Activated T-cell treated with anti-CD3 and anti-CD28 coated beads, Interleukin-2, amount 50 U/mL, for 4 hours (primary cell): ENCODE measurements at places on chromosomes 1 and 21. TPM values are rescaled to one million over a fixed set of nuclear protein-coding genes. Genes with fewer than 3 reads are reported as not detected.

DNA sequence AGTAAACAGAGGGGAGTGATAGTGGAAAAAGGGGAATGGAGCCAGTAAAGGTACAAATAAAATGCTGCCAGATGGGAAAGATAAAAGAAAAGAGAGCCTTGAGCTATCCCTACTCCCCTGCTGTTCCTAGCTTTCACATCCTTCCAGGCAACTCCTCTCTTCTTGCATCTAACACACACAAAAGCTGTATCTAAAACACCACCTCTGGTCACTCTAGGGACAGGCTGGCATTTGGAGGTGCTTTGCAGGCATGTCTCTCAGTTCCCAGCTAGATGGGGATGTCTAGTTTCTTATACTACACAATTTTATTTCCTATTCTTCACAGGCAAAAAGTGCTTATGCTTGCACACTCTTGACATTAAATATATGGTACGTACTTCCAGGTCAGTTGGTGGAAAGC is 185.1 kb upstream of the ST6GALNAC5 start:
- DNase-seq, result no peak

DNA sequence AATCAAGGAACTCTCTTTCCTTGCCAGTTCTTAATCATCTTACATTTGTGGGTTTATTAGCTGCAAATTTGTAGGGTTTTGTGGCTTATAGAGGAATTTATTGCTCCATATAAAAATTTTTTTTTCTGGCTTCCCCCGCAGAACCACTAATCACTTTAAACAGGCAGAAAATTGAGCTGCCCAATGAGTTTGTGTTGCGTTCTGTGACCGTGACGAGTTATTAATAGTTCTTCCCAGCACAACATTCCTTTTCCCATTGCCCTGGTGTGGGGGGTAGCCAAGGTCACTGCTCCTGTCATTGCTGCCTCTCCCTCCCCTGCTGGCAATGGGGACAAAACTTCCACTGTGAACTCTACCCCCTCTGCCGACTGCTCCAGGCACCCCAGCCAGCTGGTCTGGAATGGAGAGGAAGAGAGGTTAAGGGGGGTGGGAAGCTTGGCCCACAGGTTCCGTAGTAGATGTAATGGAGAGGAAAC is 55.1 kb downstream of the UBE2T start:
- no peak for DNase-seq

DNA sequence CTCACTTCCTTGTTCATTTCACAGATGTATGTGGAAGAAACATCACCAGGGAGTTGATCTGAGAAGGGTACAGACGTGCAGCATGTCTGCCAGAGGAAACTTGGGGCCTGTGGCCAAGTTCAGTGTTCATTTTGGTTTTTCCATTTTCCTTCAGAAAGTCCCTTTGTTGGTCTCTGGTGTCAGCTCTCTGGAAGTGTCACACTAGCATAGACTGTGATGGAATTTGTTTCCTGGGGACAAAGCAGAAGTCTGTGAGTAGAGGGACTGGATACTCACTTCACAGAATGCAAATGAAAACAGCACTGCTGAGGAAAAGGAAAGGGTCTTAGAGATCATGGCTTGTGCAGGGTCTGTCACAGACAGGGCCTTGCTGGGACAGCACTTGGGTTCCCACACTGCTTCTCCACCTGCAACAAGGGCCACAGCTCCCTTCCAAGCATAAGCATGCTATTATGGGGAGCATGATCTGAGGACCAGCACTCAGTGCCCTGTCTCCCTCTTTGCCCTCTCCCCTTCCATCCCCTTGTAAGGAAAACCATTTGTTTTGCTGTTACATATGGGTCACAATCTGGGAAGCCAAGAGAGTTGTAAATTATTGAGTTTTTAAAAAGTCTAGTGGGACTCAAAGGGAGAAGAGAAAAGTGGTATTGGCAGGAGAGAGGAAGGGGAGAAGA is 31.4 kb upstream of the CD84 start:
- DNase-seq, result no peak

The KRTAP12-2 gene
- total RNA-seq, result not detected
